ENCODE measurements at places on chromosomes 2 and 18.

- no peak for DNase-seq
These were observed 103.0 kb downstream of the HNRNPLL start for GRCh38 chr2:38499548-38500282.

GRCh38 chr18:79846936-79847557, 49.3 kb downstream of the KCNG2 start:
- DNase-seq = no peak

DNA sequence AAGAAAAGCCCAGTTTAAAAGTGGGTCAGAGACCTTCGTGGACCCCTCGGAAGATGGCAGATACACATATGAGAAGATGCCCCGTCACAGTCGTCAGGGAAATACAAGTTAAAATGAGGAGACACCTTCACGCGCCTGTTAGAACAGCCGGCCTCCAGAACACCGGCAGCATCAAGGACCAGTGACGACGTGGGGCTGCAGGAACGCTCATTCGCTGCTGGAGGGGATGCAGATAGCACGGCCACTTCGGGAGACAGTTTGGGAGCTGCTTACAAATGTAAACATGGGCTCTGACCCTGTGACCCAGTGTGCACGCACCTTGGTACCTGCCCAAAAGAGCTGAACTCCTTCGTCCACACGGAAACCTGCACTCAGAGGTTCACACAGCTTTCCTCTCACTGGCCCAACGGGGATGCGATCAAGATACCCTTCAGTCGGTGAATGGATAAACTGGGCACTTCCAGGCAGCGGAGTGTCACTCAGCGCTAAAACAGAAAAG, 83.7 kb upstream of the CTDP1 start:
- DNase-seq = no peak

GRCh38 chr2:206011018-206011614, 74.9 kb downstream of the INO80D start:
- no peak for DNase-seq

GRCh38 chr18:427005-427404, 73.5 kb downstream of the COLEC12 start:
- DNase-seq = peak; percentile 53

DNA sequence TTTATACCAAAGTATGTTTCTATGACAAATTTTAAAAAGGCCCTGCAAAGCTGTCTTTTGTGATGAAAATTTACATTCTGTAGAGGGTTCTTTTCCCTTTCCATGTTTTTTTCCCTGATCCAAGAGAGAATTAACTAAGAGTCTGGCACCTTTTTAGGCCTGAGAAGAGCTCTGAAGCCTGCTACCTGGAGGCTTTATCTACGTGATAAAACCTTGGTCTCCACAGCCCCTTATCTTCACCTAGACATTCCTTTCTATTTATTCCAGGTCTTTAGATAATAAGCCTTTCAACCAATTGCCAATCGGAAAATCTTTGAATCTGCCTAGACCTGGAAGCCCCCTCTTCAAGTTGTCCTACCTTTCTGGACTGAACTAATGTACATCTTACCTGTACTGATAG, 774.1 kb upstream of the LRRTM1 start:
- no peak for DNase-seq

GRCh38 chr2:238956676-238957075, 108.8 kb downstream of the TWIST2 start:
- no peak for DNase-seq

GRCh38 chr2:67277450-67277849, 119.7 kb upstream of the ETAA1 start:
- DNase-seq = no peak

All from fibroblast of skin of left quadriceps (primary cell).